NCI-H187 (cell line): ENCODE measurements at places on chromosomes 12 and 14.

DNA sequence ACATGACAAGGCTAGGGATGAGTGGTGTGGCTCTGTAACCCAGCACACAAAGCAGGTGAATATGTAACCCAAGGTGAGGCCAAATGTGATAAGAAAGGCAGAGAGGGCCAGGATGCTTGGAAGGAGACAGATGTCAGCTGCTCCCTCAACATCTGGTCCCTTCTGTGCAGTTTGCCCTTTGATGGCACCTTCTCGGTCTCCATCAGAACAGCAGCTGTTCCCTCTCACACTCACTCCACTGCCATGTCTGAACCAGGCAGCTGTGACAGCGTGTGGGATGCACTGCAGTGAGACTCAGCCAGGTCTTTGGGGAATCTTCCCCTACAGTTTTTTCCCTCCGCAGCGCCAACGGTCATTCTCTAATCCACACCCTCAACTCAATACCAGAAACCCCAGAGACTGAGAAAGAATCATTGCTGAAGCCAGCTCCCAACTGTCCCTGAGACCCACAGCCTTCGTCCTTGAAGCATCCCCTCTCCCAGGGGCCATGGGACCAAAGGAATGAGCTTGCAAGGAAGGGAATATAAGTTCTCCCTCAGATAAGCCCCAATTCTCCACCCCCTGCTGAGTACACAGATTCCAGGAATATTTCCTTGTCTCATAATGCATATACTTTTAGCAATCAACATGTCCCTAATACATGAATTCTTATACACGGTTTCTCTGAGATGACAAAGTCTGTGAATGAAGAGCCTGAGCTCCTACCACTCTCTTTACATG is 230.0 kb downstream of the GLT1D1 start:
- no peak for DNase-seq

GRCh38 chr14:47226877-47227520 is 448.4 kb downstream of the MDGA2 start:
- no peak for DNase-seq

DNA sequence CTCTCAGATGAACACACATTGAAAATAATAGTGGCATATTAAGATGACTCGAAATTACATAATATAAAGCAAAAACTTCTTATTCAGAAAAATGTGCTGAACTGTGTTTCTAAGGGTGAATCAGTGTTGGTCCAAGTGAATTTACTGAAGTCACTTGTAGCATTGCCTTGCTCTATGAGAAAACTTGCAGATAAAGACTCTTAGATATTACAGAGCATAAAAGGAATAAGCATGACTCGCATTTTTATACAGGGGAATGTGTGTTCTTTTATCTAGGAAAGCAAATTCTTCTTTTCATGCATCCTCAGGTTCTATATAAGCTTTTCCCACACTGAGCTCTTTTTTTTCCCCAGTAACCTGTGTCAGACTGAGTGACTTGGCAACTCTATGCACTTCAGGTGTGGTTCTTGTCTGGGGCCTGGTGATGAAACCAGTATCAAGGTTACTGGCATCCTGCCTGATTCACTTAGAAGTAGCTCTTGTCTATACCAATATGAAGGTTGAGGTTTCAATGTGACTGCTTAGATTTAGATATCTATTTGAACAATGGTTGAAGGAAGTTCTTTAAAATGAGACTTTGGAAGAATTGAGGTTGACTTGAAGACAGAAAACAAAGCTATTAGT is 76.1 kb downstream of the OTOGL start:
- DNase-seq, result no peak

GRCh38 chr12:73863546-73863945 is 674.1 kb upstream of the ATXN7L3B start:
- no peak for DNase-seq

DNA sequence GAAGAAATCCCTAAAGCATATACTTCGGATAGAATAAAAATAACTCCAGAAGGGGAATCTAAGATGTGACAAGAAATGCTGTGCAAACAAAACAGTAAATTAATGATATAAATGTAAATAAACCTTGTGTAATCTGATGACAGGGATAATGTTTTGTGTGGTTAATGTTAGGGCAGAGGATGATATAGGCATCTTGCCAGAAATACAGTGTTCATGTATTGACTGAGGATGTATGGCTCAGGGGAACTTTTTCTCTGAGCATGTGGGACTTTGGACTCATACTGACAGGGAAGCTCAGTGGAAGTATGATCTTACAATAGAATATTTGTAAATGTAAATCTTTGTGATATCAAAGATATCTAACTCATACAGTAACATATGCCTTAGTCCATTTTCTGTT is 420.2 kb downstream of the TMTC2 start:
- DNase-seq, result no peak

DNA sequence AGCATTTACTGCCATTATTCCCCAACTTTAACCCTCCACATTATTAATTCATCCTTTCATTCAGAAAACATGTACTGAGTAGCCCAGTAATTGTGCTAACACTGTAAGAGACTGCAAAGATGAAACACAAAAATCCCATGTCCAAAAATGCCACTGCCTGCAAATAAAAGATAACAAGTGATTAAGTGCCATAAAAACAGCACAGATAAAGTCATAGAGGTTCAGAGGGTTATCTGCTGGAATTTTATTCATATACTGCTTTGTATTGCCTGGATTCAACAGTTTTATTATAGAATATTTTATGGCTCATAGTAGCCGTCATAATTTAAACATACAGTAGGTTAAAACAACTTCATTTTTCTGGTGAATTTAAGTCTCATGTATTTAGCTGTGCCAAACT is 177.9 kb downstream of the KICS2 start:
- no peak for DNase-seq

- no peak for DNase-seq
Measured at GRCh38 chr12:127703026-127703425, 563.9 kb upstream of the TMEM132C start.

DNA sequence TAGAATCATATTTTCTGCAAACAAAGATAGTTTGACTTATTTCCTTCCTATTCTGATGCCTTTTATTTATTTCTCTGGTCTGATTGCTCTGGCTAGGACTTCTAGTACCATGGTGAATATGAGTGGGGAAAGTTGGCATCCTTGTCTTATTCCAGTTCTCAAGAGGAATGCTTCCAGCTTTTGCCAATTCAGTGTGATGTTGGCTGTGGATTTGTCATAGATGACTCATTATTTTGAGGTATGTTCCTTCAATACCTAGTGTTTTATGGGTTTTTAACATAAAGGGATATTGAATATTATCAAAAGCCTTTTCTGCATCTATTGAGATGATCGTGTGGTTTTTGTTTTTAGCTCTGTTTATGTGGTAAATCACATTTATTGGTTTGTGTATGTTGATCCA is 139.4 kb upstream of the CNTN1 start:
- no peak for DNase-seq

GRCh38 chr14:102320671-102321455 is 1.3 kb downstream of the ZNF839 start:
- no peak for DNase-seq

DNA sequence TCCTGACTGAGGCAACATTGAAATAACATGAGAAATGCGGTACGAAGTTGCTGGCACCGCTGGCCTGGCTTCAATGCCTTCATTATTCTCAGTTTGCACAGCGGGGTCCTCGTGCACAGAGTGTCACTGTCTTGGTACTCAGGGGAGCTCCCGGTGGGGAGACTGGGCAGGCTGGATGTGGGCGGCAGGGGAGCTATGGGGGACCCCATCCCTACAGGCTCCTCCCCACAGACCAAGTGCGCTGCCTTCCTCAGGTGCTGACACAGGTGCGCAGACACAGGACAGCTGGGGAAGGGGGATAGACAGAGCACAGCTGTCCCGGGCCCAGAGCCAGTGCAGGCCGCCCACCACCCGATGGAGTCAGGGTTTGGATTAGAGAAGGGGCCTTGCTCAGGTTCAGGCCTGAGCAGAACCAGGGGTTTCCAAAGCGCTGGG is 270.1 kb downstream of the ADGRD1 start:
- no peak for DNase-seq

GRCh38 chr14:36973806-36974442 is 198.5 kb downstream of the SLC25A21 start:
- DNase-seq, result no peak

DNA sequence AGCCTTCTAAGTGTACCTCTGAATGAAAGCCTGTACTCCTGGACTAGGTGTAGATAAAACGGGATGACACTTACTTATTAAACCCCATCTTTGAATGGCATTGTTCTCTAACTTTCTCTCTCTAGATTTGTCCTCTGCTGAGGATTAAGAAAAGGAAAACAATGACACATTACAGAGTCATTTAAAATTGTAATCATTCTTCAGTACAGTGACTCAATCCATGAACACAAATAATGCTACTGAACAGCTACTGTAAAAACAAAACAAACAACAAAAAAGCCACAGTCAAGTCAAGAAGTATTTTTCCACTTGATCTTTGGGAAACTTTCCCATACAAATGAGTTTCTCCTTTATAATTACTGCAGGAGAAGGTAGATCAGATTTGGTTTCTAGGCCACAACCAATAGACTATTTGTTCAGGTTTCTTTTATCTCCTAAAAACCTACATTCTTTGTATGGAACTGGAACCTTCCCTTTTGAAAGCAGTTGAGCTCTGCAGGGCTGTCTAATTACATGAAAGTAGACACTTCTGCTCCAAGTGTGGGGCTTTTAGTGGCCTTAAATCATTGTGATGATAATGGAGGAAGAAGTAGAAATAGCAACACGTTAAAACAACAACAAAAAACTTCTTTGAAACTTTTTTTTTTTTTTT is 219.1 kb downstream of the ESR2 start:
- no peak for DNase-seq

- DNase-seq, result peak; percentile 64
Measured at GRCh38 chr14:46818147-46818546, 166.6 kb upstream of the RPL10L start.

GRCh38 chr12:107684029-107684795 is 1.4 kb upstream of the PWP1 start:
- no peak for DNase-seq

DNA sequence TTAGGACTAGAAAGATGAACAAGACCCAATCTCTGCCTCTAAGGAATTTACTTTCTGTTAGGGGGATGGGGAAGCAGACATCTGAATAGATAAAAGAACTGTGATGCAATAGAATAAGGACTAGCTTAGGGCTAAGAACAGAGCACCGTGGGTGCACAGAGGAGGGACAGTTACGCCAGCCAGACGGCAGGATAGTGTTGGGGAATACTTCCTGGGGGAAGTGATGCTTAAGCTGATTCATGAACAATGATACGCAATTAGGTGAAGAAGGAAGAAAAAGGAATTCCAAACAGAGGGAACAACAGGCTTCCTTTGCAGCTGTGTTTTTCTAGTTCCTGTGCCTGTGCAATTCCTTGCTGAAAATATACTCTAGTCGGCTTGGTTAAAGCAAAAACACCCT is 501.1 kb downstream of the APAF1 start:
- DNase-seq, result no peak

GRCh38 chr14:77659831-77660230 is 43.4 kb upstream of the SPTLC2 start:
- DNase-seq, result no peak

DNA sequence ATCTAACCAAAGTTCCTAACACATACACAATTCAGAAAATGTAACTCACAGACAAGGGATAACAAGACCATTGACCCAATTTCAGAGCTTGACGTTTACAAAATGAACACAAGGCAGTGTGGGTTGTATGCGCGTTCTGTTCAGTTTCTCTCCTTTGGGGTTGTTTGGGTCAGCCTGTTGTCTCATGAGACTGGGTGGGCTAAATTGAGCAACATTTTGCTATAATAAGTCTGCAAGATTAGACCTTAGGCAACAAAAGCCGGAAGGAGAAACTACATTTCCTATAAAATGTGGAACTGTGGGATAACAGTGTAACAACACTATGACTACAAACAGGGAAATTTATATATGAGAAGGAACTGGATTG is 18.8 kb upstream of the LTA4H start:
- no peak for DNase-seq
